ENCODE measurements at places on chromosomes 16 and 17.

GRCh38 chr17:57924677-57925076 lies 30.5 kb downstream of the CUEDC1 start:
- H3K4me3 ChIP-seq: no peak overlapping the region
- H3K27me3 ChIP-seq: no peaks in the 10 kb centered on the region
- H3K36me3 ChIP-seq: no peaks in the 10 kb centered on the region
- no peak overlapping the region for H3K27ac ChIP-seq
- peaks cover 21% of the 10 kb centered on the region for H3K4me1 ChIP-seq

- no peak overlapping the region for H3K4me3 ChIP-seq
- DNase-seq: no peak
- H3K36me3 ChIP-seq: peaks cover 11% of the 10 kb centered on the region
These were observed 66.7 kb downstream of the TANGO6 start for GRCh38 chr16:68910051-68910450.

GRCh38 chr16:75256696-75257343 lies 5.4 kb upstream of the BCAR1 start:
- DNase-seq: peak; percentile 86
- peak overlapping the region; percentile 30 for H3K4me3 ChIP-seq
- H3K4me1 ChIP-seq: peaks cover 57% of the 10 kb centered on the region
- no peaks in the 10 kb centered on the region for H3K36me3 ChIP-seq
- peak overlapping the region; percentile 93 for H3K27ac ChIP-seq

DNA sequence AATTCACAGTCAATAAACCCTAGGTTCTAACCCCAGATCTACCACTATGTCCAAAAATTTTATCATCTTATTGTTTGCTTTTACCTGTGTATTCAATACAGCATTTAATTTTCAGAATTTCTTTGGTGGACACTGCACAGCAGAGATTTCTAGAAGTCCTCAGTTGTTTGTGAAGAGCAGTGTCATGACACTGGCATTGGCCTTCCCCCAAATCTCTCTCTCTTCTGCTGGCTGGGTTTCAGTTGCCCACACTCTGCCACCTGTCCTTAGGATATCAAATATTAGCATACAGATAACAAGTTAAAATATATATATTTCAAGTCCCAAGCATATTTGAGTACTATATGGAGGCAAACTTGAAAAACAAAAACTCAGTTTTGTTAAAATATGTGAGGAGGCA lies 2.0 kb upstream of the THUMPD1 start:
- H3K36me3 ChIP-seq: peaks cover under 1% of the 10 kb centered on the region
- H3K27ac ChIP-seq: no peak overlapping the region
- H3K4me3 ChIP-seq: no peak overlapping the region

DNA sequence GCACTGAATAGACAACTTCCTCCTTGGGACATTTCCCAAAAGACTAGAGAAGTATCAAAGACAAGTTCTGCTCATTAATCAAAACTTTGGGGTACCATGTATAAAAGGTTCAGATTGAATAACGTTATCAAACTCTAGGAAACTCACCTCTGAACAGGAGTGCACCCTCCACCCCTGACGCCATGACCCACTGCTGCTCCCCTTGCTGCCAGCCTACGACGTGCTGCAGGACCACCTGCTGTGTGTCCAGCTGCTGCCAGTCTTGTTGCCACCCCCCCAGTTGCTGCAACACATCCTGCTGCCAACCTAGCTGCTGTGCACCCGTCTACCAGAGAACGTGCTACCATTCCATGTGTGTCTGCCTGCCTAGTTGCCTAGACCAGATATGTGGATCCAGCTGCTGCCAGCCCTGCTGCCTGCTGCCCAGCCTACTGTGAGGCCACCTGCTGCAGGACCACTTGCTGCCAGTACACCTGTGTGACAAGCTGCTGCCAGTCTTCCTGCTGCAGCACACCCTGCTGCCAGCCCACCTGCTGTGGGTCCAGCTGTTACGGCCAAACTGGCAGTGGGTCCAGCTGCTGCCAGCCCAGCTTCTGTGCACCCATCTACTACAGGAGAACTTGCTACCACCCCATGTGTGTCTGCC lies 13.8 kb upstream of the KRTAP9-2 start:
- no peak overlapping the region for H3K4me3 ChIP-seq
- no peaks in the 10 kb centered on the region for H3K27me3 ChIP-seq
- peaks cover 9% of the 10 kb centered on the region for H3K4me1 ChIP-seq
- no peak overlapping the region for H3K27ac ChIP-seq
- H3K36me3 ChIP-seq: no peaks in the 10 kb centered on the region
- no peak for DNase-seq

DNA sequence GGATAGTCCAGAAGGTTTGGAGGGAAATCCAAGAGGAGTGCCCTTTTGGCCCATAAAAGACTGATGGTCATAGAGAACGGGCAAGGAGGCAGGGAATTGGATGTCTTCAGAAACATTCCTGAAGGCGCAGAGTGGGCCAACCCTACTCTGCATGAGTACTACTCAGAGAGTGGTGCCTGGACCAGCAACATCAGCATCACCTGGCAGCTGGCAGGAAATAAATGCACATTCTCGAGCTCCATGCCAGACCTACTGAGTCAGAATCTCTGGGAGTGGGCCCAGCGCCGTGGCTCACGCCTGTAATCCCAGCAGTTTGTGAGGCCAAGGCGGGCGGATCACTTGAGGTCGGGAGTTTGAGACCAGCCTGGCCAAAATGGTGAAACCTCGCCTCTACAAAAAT lies 27.1 kb upstream of the SLC39A11 start:
- no peak for DNase-seq
- H3K4me3 ChIP-seq: no peak overlapping the region
- no peaks in the 10 kb centered on the region for H3K4me1 ChIP-seq
- no peak overlapping the region for H3K27ac ChIP-seq

GRCh38 chr17:28324267-28324745 lies 5.3 kb downstream of the TMEM97 start:
- no peak overlapping the region for H3K4me3 ChIP-seq
- H3K4me1 ChIP-seq: 0 out of 2 replicates have a peak, but pooled peaks cover 7% of the 10 kb centered on the region
- H3K27ac ChIP-seq: no peak overlapping the region
- no peak for DNase-seq
- peaks cover 9% of the 10 kb centered on the region for H3K36me3 ChIP-seq

- H3K27ac ChIP-seq: no peak overlapping the region
- H3K36me3 ChIP-seq: no peaks in the 10 kb centered on the region
- 0 out of 2 replicates have a peak, but pooled peaks cover 7% of the 10 kb centered on the region for H3K27me3 ChIP-seq
- no peak for DNase-seq
These were observed 56.5 kb upstream of the XYLT1 start for GRCh38 chr16:17526956-17527937.

- H3K27me3 ChIP-seq: no peaks in the 10 kb centered on the region
- H3K36me3 ChIP-seq: no peaks in the 10 kb centered on the region
- peak; percentile 46 for DNase-seq
- H3K27ac ChIP-seq: no peak overlapping the region
- no peaks in the 10 kb centered on the region for H3K4me1 ChIP-seq
- no peak overlapping the region for H3K4me3 ChIP-seq
These were observed 11.6 kb downstream of the KRT33A start for GRCh38 chr17:41338961-41339485.

DNA sequence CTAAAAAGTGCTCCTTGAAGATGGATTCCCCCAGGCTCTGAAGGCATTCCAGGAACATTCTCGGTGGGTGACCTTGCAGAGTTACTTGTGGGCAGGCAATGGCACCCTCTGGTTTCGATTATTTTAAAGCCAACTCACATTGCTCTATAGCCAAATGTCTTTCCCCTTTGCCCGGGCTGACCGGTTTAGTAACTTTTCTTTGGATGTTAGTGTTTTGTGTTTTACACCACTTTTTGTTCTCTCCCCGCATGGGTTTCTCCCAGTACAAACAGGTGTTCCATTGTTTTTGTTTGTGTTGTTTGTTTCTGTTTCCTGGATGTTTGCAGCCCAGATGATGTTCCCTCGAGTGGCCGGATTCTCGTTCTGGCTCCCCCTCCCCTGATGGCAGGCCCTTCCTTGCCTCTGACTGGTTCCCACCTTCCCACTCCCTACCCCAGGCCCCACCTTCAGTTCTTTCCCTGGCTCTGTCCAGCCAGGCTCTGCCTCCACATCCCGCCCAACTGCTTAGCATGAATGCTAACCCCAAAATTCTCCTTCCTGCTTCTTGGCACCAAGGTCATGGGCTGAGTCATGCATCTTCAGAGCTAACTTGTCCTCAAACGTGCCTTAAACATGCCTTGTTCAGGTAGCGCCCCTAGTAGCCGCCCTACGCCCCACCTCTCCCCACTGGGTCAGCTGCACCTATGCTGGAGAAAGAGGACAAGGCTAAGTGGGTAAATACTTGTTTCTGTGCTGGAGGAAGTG lies 40.6 kb downstream of the ELAC2 start:
- H3K4me1 ChIP-seq: peaks cover 15% of the 10 kb centered on the region
- DNase-seq: peak; percentile 31
- H3K36me3 ChIP-seq: no peaks in the 10 kb centered on the region
- H3K4me3 ChIP-seq: no peak overlapping the region
- H3K27me3 ChIP-seq: no peaks in the 10 kb centered on the region
- no peak overlapping the region for H3K27ac ChIP-seq

DNA sequence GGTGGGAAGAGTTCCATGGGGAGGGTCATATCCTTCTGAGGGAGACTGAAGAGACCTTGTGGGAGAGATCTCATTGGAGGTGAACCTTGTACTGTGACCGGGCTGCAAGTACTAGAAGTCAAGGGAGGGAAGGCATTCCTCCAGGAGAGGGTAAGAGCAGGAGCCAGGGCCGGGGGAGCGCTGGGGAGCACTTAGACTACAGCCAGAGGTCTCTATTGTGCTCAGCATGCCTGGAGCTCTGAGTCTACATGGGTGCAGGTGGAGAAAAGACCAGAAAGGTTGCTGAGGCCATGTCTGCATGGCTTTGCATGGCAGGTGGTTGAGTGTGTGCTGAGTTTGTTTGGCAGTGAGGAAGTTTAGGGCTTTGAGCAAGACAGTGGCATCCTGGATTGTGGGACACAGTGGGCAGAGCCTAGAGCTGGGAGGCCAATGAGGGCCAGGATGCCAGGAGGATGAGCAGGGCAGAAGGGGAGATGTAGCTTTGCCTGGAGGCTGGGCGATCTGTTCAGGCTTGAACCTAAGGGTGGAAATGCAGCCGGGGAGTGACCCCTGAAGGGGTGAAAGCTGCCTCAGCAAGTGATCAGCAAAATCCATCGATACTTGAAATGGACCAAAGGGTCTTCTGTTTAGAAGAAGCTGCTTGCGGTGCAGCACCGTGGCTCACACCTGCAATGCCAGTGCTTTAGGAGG lies 317.4 kb upstream of the TNRC6C start:
- H3K36me3 ChIP-seq: no peaks in the 10 kb centered on the region
- no peak overlapping the region for H3K27ac ChIP-seq
- H3K4me1 ChIP-seq: no peaks in the 10 kb centered on the region
- H3K27me3 ChIP-seq: peaks cover 51% of the 10 kb centered on the region

DNA sequence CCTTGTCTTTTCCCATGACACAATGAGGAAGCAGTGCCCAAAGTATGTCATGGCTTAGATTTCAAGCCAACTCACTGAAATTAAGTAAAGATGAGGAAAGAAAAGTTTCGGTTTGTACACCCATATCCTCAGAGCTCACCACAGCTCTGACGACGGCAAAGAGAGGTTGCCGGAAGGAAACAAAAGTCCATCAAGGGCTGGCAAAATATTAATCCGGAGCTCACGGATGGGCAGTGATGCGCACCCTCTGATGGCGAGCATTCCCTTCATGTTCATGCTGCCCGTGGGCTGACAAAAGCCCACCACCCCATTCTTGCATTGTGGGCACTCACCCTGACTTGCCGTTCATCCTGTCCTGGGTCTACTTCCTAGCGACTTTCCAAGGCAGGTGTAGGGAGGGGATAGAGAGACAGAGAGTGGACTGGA lies 103.1 kb downstream of the SOX9 start:
- H3K27me3 ChIP-seq: peaks cover 21% of the 10 kb centered on the region
- no peaks in the 10 kb centered on the region for H3K4me1 ChIP-seq
- no peak overlapping the region for H3K4me3 ChIP-seq
- H3K27ac ChIP-seq: no peak overlapping the region
- H3K36me3 ChIP-seq: no peaks in the 10 kb centered on the region

DNA sequence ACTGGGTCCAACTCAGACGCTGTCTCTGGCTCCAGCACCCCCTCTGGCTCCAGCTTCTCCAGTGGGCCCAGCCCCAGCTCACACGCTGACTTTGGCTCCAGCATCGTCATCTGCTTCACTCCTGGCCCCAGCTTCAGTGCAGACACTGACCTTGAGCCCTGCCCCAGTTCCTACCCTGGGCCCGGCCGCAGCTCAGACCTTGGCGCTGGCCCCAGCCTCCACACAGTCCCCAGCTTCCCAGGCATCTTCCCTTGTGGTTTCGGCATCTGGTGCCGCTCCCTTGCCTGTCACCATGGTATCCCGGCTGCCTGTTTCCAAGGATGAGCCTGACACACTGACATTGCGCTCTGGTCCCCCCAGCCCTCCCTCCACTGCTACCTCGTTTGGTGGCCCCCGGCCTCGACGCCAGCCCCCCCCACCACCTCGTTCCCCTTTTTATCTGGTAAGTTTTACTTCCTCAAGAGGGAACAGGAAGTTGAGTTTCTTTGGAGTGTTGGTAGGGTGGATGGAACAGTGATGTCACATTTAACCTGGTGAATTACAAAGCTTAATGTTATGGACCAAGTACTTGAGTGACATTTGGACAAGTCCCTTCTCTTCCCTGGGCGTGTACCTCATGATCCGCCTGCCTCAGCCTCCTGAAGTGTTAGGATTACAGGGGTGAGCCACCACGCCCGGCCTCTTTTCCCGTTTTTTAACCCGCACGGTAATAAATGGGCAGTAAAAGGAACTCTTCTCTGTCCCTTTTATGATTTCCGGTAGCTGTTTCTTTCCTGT lies 23.4 kb upstream of the PHKG2 start:
- H3K27ac ChIP-seq: no peak overlapping the region
- H3K27me3 ChIP-seq: no peaks in the 10 kb centered on the region
- no peak for DNase-seq
- H3K36me3 ChIP-seq: peaks cover 62% of the 10 kb centered on the region
- no peak overlapping the region for H3K4me3 ChIP-seq

DNA sequence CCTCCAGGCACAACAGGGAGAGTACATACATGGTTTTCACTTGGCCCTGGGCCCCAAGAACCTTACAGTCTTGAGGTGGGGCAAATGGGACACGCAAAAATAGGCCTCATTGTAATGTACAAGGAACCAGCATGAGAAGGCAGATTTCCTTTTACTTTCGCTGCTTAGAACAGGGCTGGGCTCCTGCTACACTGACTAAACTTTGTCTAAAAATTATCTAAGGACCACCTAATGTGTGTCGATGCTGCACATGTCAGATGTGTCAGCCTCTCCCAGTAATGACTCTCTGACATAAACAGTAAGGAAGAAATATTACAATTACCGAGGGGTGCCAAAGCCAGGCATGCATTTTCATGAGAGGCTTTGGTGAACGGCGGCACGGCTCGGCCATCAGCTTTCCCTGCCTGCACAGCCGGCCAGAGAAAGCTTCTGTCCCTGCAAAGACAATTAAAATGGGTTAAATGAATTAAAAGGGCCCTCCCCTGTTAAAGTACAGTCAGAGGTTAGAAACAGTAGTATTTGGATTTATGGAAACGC lies 224.2 kb upstream of the IRX3 start:
- no peak overlapping the region for H3K4me3 ChIP-seq
- DNase-seq: no peak
- peak overlapping the region; percentile 19 for H3K27ac ChIP-seq

- no peaks in the 10 kb centered on the region for H3K4me1 ChIP-seq
- peaks cover 69% of the 10 kb centered on the region for H3K36me3 ChIP-seq
- no peaks in the 10 kb centered on the region for H3K27me3 ChIP-seq
- H3K27ac ChIP-seq: no peak overlapping the region
These were observed 15.7 kb downstream of the NOL11 start for GRCh38 chr17:67733449-67733848.

- H3K27me3 ChIP-seq: peaks cover 52% of the 10 kb centered on the region
- no peaks in the 10 kb centered on the region for H3K4me1 ChIP-seq
- H3K27ac ChIP-seq: no peak overlapping the region
- H3K4me3 ChIP-seq: no peak overlapping the region
These were observed 8.1 kb upstream of the TBX4 start for GRCh38 chr17:61444075-61444474.

Data from GM23248 (cell line).